Activated CD4-positive, alpha-beta T cell treated with anti-CD3 and anti-CD28 coated beads, Interleukin-2, Interleukin-6, amounts not matched to agents 100 ng/mL and 50 ng/mL, durations not matched to agents 16 hours and 8 hours (primary cell): ENCODE measurements at places on chromosomes 16 and 17.
A peak's percentile ranks its signal among the peaks of the same experiment; 100 is the strongest.

DNA sequence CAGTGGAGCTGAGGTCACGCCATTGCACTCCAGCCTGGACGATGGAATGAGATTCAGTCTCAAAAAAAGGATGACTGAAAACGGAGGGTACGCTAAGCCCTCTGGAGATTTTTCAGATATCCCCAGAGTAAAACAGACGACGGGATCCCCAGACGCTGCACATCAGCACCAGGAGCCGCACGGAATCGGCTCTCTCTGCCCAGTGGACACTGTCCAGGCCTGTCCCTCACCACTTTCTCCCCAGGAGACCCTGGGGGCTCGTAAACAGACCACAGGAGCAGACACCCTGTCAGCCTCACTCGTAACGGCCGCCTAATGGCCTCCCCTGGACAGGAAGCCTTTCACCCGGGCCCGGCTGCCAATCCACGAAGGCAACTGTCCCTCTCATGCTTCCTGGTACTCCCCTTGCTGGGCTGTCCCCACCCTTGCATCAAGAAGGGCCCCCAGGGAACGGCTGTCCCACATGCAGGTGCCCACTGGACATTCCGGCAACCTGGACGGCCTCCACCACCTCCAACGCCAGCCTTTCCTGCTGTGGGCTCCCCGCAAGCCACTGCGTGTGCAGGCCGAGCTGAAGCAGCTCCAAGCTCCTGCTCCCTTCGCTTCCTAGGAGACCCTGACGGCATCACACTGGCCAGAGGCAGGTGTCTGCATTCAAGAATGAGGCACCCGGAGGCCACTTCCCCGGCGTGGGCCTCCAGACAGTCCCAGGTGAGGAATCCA lies 74.3 kb downstream of the TIMM22 start:
- DNase-seq = no peak

- DNase-seq = no peak
Observed at GRCh38 chr17:76428511-76428910, 24.4 kb downstream of the UBE2O start.

DNA sequence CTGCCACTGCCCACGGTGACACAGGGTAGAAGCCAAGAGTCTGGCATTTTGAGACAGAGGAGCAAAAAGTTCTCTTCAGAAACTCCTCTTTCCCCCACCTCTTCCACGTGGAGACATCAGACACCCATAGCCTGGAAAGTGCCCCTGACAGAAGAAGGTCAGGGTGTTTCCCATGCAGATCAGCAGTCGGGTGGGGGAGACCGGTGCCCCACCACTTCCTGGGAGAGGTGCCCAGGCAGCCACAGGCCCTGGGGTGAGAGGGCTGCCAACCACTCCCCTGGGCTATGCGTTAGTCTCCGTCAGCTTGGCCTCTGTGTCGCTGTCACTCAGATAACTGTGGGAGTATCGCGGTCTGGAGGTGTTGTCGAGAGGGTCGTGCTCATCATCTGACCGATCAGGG lies 31.5 kb downstream of the PIPOX start:
- no peak for DNase-seq

DNA sequence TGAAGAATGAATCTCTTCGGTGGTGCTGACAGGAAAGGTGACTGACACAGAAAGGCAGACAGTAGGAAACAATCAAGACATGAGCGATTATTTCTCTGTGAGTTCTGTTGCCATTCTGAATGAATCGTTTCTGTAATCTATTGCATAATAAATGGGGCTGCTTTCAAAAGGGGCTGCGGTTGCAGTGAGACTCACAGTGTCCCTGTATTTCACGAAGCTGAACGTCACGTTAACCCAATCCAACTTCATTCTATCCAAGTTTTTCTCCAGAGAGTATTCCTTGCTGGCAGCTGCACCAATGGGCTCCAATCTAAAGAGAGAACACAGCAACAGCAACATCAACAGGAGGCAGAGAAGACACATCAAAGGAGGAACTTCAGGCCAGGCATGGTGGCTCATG lies 75.4 kb downstream of the DNAH3 start:
- DNase-seq = no peak

DNA sequence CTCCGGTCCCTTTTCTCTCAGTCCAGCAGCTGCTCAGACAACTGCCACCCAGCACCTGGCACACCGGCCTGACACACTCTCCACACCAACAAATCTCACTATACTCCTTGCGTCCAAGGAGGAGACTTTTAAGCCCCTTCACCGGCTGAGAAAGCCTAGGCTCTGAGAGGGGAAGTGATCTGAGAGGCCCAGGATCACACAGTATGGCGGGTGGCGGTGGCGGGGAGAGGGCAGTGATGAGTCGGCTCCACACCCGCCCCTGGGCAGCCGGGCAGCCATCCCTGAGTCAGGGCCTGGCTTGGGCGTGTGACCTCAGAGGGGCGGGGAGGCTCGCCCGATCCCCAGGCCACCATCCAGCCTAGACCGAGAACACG lies 569 bp downstream of the FLII start:
- DNase-seq = peak; percentile 66

GRCh38 chr16:11621920-11622651 lies 35.4 kb upstream of the LITAF start:
- DNase-seq = peak; percentile 51

DNA sequence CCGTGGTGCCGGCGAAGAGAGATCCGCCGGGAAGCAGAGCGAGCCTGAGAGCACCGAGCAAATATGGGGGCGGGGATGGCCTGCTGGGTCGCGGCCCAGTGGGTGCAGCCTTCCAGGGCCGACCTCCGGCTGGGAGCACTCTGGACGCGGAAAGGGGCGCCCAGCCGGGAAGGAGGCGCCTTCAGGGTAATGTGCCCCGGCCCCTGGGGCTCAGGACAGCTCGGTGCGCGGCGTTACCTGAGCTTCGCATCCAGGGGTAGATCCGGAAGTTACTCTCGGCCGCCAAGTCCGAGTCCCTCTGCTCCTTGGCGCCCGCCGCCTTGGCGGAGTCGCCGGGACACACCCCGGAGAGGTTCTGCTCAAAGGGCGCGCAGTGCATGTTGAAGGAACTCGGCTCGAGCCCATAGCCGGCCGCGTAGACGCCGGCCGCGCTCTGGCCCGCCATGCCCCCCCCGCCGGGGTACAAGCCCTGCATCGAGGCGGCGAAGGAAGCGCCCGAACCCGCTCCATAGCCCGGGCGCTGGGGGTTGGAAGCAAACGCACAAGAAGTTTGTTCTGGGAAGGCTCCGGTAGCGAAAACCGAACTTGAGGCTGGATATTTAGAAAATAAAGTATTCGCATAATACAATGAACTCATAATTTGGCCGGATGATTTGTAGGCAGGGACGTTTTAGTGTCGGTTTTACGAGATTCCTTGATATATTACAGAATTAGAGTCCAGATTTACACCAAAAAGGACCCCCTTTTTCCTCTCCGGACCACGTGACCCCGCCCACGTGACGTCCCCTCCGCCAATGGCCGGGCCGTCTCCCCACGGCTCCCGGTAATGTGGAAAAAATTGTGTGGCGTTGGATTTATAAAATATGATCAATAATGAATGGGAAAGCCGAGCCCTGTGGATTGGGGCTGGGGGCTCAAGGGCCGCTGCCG lies at the start of gene HOXB7:
Gene HOXB7, minus strand, starts transcription at position 736 of the 930 bp plus-strand sequence. Its CDS starts 99 bp downstream, at position 637.
- peak; percentile 76 for DNase-seq

DNA sequence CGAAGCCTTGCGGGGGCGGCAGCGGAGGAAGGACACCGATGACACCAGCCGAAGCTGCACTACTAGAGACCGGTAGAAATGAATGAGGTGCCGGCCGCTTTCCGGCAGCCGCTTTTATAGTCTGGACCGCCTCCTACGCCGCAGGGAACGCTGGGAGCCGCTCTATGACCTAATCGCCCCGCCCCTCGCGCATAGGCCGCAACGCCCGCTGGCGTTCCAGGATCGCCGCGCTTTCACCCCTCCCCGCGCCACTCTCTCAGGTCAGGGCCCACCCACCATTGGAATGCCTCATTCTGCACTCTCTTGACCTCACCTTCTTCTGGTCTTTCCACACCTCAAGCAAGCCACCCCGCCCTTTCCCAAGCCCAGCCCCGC lies at the start of gene DDX5:
Gene DDX5, minus strand, starts transcription at position 89 of the 375 bp plus-strand sequence. CDS start 170 bp downstream, outside the sequence.
- DNase-seq = peak; percentile 98

DNA sequence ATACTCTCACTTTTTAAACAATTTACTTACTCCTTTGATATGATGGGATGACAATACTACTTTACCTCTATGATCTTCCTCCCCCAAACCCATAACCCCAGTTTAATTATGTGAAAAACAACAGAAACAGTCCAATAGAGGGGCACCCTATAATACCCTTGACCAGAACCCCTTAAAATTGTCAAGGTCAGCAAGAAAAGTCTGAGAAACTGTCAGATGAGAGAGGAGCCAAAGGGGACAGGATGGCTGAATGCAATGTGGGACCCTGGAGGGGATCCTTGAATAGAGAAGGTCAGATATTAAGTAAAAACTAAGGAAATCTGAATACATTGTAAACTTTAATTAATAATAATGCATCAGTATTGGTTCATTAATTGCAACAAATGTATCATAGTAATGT lies 15.8 kb upstream of the HYDIN start:
- DNase-seq = no peak

- DNase-seq = peak; percentile 72
Observed at GRCh38 chr16:81873843-81874752, 95.0 kb downstream of the PLCG2 start.

- no peak for DNase-seq
Observed at GRCh38 chr16:49405123-49405522, 31.5 kb downstream of the C16orf78 start.

GRCh38 chr16:2122429-2122828 lies 13.3 kb downstream of the PKD1 start:
- no peak for DNase-seq

GRCh38 chr16:60137891-60138290 lies 1403.8 kb upstream of the GOT2 start:
- no peak for DNase-seq

- DNase-seq = no peak
Observed at GRCh38 chr16:5158494-5158893, 60.9 kb upstream of the EEF2KMT start.

DNA sequence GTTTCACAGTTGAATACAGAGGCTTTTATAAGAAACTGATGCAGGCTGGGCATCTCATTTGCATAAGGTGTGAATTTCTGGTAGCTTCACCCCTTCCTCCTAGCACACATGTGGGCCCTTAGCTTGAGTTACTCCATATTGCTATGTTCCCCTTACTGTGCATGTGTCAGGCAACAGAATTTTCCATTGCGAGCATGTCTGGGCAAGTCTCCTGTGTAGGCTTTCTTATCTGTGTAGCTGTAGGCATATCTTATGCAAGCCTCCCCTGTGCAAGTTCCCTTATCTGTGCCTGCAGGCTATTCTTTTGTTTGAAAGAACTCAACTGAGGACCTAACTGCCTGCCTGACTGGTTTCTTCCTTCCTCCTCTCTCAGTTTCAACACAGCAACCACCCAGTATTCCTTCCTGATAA lies 597.4 kb upstream of the CDH5 start:
- no peak for DNase-seq

- DNase-seq = no peak
Observed at GRCh38 chr17:83187782-83188311, 108.4 kb downstream of the METRNL start.

- DNase-seq = peak; percentile 61
Observed at GRCh38 chr17:75404731-75405364, 630 bp downstream of the GRB2 start.

- no peak for DNase-seq
Observed at GRCh38 chr17:2414446-2415064, 13.7 kb upstream of the MNT start.

DNA sequence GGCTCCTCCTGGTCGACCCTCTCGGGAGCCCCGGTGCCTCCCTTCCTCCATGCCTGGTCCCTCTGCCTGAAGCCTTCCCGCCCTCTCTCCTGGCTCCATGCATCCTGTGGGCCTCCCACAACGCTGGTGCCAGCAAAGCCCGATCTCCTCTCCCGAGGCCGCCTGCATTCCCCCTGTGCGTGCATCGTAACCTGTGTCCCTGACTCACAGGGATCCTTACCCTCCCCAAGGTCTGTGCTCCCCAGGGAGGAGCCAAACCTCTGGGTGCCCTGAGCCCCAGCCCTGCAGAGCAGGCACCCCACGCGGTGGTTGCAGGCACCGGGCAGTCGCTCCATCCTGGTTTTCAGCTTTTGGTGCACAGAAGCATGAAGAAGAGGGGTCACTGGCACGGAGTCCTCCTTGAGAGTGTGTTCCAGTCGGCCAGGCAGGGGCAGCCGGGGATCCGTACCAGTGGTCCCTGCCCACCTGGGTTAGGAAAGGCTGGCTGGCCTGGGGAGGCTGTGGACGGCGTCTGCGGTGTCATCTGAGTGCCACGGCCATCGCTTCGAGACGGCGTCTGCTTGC lies 1.8 kb upstream of the ENPP7 start:
- no peak for DNase-seq

GRCh38 chr16:87635541-87636049 lies 33.3 kb downstream of the JPH3 start:
- peak; percentile 74 for DNase-seq

- no peak for DNase-seq
Observed at GRCh38 chr17:77580531-77581270, 377.8 kb upstream of the TNRC6C start.

GRCh38 chr17:17141279-17141678 lies 64.9 kb downstream of the PLD6 start:
- DNase-seq = no peak

GRCh38 chr16:13982451-13982850 lies 62.5 kb downstream of the ERCC4 start:
- DNase-seq = no peak
